ENCODE measurements at places on chromosomes 3 and 15.

DNA sequence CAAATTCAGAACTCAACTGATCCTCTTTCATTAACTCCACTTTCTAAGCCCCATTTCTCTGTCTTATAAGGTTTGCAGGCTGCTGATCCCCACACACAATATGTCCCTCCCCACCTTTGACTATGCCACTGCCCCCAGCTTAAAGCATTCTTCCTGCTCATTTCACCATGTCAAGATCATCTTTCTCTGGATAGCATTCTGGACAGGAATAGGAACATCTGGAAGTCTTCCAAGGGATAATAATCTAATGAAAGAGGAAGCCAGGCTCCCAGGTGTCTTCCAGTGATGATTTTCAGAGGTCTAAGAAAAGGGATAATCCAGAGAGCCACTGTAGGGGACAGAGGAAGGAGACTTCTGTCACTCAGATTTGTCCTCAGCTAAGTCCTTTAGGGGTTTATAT, 54.6 kb upstream of the GALNT15 start:
- DNase-seq = no peak

GRCh38 chr3:88385090-88385489, 235.3 kb downstream of the C3orf38 start:
- DNase-seq = no peak

- DNase-seq = peak; percentile 67
Measured at GRCh38 chr15:75454471-75455378, 3.2 kb upstream of the SIN3A start.

GRCh38 chr3:33826206-33826605, 27.8 kb downstream of the PDCD6IP start:
- no peak for DNase-seq

- DNase-seq = no peak
Measured at GRCh38 chr3:44915702-44916438, 41.5 kb downstream of the TGM4 start.

DNA sequence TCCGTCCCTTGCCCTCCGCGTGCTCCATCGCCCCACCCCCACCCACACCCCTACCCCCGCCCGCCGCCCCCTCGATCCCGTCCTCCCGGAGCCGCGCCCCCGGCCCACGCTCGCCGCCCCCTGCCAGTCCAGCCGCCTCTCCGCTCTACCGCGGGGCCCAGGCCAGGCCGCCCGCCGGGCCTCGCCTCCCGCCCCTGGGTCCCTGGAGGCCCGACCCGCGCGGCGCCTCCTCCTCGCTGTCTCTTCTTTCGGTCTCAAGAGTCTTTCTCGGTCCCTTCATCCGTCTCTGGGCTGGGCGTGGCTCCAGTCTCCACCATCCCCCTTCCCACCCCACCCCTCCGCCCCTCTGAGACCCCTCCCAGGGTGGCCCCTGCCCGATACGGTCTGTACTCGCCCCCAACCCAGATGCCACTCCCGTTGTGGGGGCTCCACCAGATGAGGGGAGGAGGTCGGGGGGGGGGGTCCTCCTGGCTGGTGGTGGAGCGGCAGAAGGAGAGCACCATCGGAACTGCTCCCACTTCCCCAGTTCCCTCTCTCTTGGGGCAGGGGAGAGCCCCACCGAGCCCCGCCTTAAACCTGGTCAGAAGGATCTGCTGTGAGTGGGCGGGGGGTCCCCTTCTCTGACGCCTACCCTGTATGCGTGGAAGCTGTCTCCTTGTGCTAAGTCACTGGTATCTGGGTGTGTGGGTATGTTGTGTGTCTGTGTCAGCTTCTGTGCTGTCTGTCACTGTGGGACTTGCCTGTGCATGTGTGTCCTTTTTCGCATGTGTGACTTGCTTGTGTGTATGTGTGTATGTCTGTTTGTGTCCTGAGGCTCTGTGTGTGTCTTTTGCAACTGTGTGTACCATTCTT, 1.0 kb downstream of the PRKCD start:
- DNase-seq = no peak

- DNase-seq = no peak
Measured at GRCh38 chr3:133887803-133888703, 7.6 kb downstream of the RAB6B start.

DNA sequence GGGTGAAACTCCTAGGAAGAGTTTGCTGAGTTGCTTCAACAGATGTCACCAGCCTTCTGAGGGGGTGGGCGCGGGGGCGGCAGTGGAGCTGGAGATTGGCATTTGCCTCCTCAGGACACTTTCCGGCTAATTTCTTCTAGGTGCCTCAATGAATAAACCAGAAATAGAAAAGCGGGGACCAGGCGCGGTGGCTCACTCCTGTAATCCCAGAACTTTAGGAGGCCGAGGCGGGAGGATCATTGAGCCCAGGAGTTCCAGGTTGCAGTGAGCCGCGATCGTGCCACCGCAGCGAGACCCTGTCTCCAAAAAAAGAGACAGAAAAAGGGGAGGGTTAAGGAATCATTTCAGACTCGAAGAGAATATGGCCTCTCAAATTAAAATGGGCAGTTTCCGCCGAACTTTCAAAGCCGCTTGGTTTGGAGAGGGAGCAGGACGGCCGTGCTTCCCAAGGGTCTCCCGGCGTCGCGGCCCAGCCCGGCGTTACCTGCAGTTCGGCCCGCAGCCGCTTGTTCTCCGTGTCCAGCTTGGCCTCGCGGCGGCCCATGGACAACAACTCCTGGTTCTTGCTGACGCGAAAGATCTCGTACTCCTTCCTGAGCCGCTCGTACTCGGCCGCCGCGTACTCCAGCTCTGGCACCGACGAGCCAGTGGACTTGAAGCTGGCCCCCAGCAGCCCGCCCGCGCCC, 587 bp downstream of the NPHP3 start:
- DNase-seq = peak; percentile 58

DNA sequence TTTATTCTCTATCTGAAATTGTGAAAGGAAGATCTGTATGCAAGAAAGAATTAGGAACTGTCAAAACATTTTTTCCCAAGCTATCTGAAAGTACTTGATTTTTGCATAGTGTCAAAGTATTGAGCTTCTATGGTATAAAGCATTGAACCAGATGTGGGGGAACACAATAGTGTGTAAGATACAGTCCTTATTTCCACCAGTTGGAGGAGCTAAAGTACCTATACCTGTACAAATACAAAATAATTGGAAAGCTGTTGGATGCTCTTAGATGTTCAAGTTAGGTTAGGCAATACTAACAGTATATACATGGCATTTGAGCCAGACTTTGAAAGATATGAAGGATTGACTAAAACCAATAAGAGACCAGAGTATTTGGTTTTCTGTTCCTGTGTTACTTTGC, 148.4 kb downstream of the B3GALNT1 start:
- peak; percentile 58 for DNase-seq

DNA sequence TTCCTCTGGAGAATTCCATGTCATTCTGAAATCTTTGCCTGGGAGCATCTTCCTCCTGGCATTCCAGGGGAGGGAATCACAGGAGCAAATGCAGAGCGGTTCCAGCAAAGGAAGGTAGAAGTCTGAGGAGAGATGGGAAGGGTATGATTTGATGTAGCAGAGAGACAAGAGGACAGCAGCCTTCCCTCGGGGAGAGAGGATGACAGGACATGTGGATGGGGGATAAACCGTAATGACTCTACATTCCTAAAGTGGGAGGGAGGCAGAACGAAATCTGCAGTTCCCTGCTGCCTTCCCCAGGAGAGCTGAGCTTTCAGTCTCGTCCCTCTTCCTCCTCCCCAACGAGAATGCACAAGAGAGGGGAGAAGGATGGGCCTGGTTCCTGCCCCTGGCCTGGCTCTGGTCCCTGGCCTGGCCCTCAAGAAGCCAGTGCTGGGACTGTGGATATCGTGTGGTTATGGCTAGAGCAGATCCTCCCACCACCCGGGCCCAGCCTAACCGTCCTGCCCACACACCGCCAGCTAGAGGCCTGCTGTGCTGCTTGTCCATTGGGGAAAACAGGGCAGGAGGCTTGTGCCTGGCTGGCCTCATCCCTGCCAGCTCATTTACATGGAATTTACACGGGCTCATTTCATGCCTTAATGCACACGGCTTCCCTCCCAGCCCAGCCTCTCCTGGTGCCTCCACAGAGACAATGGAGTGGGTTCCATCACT, 26.6 kb downstream of the SEMA7A start:
- no peak for DNase-seq

DNA sequence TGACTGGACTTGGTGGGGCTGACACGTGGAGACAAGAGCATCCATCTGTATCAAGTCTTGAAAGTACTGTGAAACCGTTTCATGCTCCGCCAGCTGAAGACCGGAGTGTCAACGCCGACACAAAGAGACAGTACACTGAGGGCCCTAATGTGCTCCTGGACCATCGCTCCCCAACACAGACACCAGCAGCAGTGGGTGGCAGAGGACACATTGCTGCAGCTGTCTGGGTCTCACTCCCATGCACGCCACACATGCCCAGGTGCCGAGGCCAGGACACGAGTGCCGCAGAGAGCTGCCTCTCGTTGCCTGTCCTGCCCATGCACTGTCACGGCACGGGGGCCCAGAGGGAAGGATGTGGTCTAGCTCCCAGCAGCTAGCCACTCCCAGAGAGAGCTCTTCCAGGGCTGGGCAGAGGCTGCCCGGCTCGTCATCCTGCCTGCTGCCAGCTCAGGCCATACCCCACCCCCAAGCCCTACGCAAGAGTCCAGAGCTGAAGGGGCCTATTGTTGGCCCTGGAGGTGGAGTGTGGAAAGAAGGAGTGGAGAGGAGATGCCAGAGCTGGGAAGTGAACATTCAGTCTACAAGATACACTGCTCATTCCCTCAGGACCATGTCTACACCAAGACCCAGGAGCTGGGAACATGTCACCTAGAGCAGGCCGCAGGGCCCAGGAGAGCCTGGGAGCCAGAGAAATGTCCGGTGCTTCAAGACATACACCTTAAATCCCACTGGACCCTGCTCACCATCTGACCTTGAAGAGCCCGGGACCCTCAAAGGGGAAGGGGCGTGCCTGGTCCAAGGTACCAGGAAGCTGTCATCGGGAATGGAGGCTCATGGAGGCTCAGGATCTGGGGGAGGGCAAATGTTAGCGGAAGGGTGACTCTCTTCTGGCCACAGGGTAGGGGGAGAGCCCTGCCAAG, 7.7 kb downstream of the TNK2 start:
- DNase-seq = peak; percentile 69

DNA sequence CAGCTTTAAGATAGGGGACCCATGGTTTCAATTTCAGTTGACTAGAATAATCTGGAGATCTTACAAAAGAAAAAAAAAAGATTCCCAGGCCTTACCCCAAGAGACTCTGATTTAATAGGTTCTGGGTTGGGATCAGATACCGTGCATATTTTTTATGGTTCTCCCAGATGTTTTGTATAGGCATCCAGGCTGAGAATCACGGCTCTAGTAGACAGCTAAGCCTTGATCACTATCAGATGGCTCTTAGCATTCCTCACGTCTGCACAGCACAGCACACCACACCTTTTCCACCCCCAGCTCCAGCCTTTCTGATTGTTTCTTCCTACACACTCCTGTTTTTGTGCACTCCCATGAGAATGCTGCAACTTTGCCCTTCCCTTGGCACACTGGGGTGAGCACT, 40.8 kb downstream of the TMEM45A start:
- DNase-seq = no peak

DNA sequence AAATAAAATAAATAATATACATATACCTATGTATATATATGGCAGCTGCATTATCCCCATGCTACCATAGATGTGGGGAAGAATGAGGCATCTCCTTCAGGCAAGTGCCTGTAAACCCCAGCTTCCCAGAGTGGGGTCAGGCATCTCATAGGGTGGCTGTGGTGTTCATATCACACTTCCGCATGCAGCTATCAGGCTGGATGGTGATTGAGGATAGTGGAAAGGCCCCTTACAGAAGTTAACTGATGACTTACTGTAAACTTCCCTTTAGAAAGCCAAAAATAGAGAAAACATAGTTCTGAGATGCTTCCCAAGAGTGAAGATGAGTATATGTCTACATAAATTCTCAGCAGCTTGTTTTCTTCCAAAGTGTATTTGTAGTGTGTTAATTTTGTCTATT, 3.5 kb upstream of the PP2D1 start:
- peak; percentile 85 for DNase-seq

DNA sequence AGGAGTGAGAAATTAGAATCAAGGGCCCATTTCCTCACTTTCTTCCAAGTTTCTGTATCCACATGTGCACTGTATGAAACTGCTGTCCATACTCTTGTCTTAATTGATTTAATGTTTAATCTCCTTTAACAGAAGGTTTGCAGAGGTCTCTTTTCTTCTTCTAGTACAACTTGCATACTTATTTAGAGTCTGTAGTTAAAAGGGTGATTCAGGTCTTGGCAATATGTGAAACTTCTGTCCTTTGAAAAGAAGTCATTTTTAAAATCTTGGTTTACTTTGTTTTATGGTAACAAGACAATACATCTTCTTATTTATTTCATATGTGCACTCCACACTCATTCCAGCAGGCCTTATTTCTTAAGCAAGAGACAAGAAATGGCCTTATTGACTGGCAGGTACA, 25.8 kb downstream of the TMEM45A start:
- DNase-seq = no peak

DNA sequence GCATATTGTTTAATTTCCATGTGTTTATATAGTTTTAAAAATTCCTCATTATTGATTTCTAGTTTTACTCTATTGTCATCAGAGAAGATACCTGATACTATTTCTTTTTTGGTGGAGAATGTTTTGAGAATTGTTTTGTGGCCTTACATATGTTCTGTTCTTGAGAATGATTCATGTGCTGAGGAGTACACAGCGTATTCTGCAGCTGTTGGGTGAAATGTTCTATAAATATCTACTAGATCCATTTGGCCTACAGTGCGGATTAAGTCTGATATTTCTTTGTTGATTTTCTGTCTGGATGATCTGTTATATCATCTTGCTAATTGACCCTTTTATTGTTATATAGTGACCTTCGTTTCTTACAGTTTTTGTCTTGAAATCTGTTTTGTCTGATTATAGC, 109.7 kb downstream of the UBE2E2 start:
- no peak for DNase-seq

- DNase-seq = no peak
Measured at GRCh38 chr3:155491696-155492095, 198.2 kb upstream of the STRIT1 start.

DNA sequence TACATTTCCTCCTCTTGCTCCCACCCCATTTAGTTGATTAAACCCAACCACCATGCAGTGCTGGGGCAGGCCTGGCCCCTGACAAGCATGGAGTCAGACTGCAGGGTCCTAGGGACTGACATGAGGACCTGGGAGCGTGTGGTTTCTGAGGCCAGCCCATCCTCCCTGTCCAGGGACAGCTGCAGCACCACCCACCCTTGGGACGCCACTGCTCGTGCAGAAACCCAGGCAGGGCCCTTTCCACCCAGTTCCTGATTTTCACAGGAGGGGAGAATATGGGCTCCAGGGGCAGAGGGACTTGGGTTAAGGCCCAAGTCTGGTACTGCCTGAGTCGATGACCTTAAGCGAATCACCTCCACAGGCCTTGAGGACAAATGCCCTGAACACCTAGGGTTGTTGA, 23.7 kb downstream of the PLXND1 start:
- no peak for DNase-seq

- DNase-seq = peak; percentile 19
Measured at GRCh38 chr3:136070953-136071949, 105.7 kb downstream of the PPP2R3A start.

DNA sequence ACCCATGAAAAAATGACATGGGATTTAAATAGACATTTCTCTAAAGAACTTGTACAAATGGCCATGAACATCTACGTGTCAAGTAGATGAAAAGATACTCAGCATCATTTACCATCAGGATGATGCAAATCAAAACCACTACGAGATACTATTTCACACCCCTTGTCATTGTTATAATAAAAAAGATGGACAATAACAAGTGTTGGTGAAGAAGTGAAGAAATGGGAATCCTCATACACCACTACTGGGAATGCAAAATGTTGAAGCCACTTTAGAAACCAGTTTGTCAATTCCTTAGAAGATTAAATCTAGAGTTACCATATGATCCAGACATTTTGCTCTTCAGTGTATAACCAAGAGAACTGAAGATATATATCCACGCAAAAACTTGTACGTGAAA, 57.9 kb downstream of the TIMP4 start:
- no peak for DNase-seq

- DNase-seq = no peak
Measured at GRCh38 chr3:130941793-130942192, 47.9 kb downstream of the ATP2C1 start.

Measured in hematopoietic multipotent progenitor cell treated with erythropoietin and hydrocortisone succinate and interleukin-3 and kit ligand, for 8 days (in vitro differentiated cells).